ENCODE measurements at places on chromosomes 7 and 10.

- DNase-seq = no peak
Observed at GRCh38 chr7:47423196-47423595, 158.7 kb downstream of the TNS3 start.

- no peak for DNase-seq
Observed at GRCh38 chr7:35823440-35823839, 22.6 kb downstream of the SEPTIN7 start.

DNA sequence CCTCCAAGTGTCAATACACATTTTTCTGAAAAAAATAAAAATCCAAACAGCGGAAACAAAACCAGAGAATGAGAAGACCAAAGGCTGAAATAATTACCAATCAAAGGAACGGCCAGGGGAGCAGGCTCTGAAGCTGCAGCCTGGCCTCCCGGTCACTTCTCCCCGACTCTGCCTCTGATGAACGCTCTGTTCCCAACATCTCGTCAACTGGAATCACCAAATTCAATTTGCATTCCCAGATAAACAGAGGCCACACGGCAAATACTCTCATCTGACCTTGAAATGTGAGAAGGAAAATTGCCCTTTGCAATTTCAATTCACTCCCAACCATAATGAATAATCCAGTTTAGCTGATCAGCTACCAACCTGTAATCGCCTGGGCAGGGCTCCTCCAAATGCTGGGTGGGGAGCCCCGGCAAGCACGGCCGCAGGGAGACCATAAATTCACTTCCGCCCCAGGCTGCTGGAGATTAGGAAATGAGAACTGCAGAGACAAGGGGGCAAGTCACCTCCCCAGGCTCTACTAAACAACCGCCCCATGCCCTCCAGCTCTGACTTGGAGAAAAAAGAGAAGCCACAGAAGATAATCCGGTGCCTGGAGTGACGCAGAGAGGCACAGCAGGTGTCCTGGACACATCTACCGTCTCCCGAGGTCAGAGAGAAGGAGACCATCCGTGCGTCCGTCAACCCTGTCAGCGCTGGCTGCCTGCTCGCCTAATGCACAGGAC is 153.2 kb downstream of the MAD1L1 start:
- no peak for DNase-seq

- DNase-seq = no peak
Observed at GRCh38 chr7:17934612-17935240, 5.6 kb downstream of the SNX13 start.

DNA sequence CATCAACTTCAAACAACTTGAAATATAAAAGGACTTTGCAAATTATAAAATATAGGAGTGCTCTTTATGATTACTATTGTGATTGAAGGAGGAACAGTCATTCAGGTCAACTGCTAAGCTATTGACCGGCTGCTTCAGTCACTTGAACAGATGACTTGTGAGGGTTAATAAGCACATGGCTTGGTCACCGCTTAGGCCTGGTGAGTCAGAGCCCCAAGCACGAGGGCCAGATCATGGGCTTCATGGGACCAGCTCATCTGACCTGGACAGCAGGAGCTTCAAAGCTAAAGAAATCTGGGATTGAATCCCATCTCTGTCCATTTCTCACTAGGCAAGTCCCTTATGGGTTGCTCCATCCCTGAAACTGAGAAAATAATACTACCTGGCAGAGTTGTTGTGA is 60.4 kb upstream of the ADO start:
- no peak for DNase-seq

GRCh38 chr7:86955895-86956503 is 103.5 kb downstream of the ELAPOR2 start:
- no peak for DNase-seq

DNA sequence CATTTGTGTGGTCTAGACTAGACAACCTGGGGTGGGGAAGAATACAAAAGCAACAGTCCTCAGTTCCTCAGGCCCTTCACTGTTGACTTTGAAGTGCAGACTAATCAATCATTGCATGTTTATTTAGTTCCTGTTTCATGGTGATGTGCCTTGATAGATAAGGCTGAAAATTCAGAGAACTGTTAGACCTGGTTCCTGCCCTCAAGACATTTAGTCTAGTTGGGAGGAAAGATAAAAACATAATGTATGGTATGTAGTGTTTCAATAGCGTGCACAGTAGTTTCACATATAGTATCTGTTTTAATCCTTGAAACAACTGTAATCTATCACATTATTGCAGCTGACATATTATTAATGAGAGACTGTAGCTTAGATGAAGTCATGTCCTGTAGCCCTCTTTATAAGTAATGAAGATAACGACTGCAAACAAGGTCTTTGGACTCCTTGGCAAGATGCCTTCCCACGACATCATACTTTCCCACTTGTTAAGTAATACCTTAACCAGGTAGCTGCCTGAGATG is 124.0 kb downstream of the CELF2 start:
- no peak for DNase-seq

- DNase-seq = no peak
Observed at GRCh38 chr7:48105045-48105444, 16.0 kb downstream of the UPP1 start.

DNA sequence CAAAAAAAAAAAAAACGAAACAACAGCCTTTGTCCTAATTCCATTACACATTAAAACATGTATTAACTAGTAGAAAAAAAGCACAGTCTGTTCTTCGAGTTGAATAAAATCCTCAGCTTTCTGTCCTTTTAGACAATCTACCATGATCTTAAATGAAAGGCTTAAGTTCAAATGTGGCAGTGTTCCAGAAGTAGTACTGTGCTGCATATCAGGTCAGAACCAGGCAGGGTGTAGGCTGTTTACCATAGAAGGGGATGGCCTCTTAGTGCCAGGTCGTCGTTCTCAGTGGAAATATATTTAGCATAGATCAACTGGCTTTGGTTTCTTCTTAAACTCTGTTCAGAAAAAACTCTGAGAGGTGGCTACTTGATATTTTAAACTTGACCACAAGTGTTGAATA is 612.0 kb downstream of the CNTNAP2 start:
- DNase-seq = no peak

- no peak for DNase-seq
Observed at GRCh38 chr7:151558575-151558974, 38.9 kb upstream of the RHEB start.

GRCh38 chr10:16788125-16788524 is 29.1 kb downstream of the RSU1 start:
- DNase-seq = no peak
